ENCODE measurements at places on chromosomes 4 and X. TPM values are rescaled to one million over a fixed set of nuclear protein-coding genes. Genes with fewer than 3 reads are reported as not detected.

Gene TEX13B
- total RNA-seq, result not detected

Gene IBSP
- not detected for total RNA-seq

GRCh38 chrX:64395568-64395929 is 297 bp upstream of the MTMR8 start:
- DNase-seq, result no peak

- no peak for DNase-seq
Observed at GRCh38 chrX:31658360-31658759, 586.5 kb upstream of the FTHL17 start.

DNA sequence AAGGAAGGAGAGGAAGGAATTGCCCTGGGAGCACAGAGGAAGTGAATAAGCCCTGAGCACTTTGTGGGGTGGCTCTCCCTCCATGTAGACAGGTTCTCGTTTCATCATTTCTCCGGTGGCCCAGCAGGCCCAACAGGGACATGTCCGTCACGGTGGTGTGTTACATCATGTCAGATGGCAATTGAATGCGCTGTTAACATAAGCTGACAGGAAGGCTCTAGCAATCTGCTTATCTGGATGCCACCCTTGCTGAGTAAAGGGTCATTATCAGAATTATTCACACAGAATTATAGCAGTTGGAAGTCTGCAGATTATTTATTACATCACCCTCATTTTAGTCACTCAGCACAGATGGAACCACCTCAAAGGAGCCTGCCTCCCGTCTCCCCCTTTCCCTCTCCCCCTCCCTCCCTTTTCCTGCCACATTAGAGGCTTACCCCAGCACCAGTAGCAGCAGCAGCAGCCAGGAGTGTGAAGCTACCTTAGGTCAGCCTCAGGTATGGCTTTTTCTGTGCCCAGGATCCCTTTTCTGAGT is 124.3 kb upstream of the TRIM2 start:
- no peak for DNase-seq

GRCh38 chr4:48748949-48749596 is 31.0 kb downstream of the FRYL start:
- no peak for DNase-seq

DNA sequence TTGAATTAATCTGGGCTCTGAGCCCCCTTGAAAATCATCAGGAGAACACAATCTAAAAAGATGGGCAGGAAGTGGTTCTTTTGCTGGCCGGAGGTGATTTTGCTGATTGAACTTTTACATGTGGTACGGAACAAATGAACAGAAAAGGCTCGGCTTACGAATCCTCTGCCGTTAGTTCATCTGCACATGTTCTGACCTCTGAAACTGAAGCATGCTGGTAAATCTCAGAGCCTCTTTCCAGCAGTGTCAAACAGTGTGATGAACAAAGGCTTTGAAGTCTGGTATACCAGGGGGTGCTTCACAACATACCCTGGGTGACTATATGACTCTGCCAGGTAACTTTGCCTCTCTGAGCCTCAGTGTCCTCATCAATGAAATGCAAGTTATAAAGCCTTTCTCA is 194.2 kb upstream of the C1QTNF7 start:
- DNase-seq, result no peak

GRCh38 chr4:184450045-184450444 is 24.3 kb downstream of the IRF2 start:
- no peak for DNase-seq
